Bone marrow (tissue), 2 donors: ENCODE measurements at places on chromosomes 2 and 18.

- no peak for DNase-seq
Measured at GRCh38 chr18:69658103-69658502, 257.4 kb downstream of the DOK6 start.

DNA sequence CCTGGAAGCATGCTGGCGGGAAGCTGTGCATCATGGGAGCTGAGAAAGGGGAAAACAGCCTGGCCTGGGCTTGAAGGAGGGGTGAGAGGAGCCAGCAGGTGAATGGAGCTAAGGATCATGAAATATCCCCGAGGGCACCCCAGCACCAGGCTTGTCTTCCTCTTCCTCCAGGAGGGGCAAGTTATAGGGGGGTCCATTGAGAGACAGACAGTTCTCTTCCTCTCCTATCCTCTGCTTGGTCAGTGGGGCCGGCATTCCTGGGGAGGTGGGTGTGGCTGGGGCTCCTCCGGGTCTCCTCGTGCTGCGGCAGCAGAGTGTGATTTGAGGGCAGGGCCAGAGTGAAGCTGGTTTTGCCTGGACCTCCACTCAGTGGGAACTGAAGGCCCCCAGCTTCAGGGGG, 78.9 kb downstream of the LIPG start:
- no peak for DNase-seq

DNA sequence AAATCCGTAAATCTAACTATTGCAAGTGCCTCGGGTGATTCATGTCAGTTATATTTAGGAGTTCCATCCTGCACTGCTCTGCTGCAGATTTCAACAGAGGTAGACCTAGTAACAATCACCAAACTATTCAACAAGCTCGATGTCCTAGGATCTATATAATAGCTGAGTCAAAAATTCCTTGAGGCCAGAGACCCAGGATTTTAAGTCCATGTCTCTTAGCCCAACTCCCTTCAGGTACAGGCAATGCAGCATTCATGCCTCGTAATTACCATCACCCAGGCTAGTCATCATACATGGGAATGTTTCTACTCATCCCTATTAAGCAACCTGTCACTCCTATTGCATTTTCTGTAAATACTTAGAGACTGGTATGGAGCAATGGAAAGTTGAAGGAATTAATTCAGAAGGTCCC, 729 bp downstream of the TM4SF20 start:
- DNase-seq: no peak

GRCh38 chr2:148136441-148136840, 115.5 kb downstream of the MBD5 start:
- no peak for DNase-seq

DNA sequence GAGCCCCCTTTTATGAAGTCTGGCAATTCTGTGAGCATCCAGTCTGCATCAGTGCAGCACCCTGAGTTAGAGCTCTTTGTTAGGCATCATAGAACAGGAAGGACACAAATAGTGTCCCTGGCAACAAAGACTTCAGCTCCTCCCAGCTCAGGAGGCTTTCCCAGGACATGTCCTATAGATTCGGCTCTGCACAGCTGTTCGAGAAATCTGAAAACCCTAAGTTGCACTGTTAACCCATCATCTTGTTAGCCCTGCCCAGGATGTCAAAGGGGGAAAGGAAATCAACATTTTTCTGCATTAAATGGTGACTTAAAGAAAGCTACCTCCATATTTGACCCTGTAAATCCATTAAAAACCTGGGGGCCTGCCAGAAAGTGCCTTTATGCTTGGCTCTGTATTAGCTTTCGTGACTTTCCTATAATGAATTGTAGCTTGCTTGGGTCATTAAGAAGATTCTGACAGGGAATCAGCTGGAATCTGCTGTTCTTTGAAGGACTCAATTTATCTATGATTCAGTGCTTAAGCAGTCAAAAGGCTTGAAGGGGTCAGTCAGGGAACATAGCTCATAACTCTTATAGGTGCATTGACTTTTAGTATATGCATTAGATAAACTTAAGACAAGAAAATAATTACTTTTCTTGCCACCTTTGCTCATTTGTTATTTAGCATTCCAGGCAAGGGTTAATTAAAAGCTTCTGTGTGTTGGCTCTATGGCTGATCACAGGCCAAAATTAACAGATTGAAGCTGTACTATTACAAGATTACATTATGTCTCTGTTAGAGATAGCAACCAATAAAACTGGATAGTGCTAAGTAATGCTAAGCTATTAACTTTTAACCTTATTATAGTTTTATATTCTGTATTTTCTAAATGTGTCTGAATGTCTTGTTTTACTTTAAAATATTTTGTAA, 20.6 kb downstream of the ERMN start:
- DNase-seq: no peak
